ENCODE measurements at places on chromosomes 3 and 15.

GRCh38 chr15:57321973-57322601 is 54.2 kb upstream of the CGNL1 start:
- H3K36me3 ChIP-seq: no peaks in the 10 kb centered on the region
- H3K4me1 ChIP-seq: peaks cover 1% of the 10 kb centered on the region
- H3K4me3 ChIP-seq: no peak overlapping the region
- H3K27me3 ChIP-seq: no peaks in the 10 kb centered on the region
- no peak for DNase-seq

DNA sequence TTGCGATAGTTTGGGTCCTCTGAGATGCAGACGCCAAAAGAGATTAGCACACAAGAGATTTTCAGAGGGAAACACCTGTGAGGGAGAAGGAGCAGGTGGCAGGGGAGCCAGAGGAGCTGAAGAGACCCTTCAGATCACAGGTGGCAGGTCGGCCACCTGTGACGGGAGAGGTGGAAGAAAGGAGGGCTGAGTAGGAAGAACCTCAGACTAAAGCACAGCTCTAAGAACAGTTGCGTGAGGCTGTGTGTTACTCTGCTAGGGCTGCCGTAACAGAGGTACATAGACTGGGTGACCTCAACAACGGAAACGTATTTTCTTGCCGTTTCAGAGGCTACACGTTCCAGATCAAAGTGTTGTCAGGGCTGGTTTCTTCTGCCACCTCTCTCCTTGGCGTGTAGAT is 38.5 kb downstream of the C2CD4A start:
- no peaks in the 10 kb centered on the region for H3K36me3 ChIP-seq
- peaks cover 6% of the 10 kb centered on the region for H3K4me1 ChIP-seq
- no peak overlapping the region for H3K4me3 ChIP-seq
- peaks cover 14% of the 10 kb centered on the region for H3K27me3 ChIP-seq
- no peak overlapping the region for H3K27ac ChIP-seq

DNA sequence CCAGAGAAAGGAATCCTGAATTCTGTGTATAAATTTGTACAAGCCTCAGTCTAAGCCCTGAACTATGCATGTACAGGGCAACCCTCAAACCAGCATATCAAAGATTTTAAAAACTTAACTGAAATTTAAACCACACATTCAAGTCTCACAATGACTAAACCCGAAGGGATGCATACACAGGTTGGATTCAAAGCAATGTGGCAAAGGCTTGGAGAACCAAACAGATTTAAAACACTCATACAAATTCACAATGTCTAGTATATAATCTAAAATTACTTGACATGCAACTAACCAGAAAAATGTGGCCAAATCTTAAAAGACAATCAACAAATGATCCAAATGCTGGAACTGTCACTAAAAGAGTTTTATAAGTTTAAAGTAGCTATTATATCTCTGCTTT is 36.4 kb downstream of the CEP152 start:
- no peak overlapping the region for H3K27ac ChIP-seq
- no peaks in the 10 kb centered on the region for H3K27me3 ChIP-seq
- peaks cover 2% of the 10 kb centered on the region for H3K4me1 ChIP-seq
- H3K4me3 ChIP-seq: no peak overlapping the region
- DNase-seq: no peak

DNA sequence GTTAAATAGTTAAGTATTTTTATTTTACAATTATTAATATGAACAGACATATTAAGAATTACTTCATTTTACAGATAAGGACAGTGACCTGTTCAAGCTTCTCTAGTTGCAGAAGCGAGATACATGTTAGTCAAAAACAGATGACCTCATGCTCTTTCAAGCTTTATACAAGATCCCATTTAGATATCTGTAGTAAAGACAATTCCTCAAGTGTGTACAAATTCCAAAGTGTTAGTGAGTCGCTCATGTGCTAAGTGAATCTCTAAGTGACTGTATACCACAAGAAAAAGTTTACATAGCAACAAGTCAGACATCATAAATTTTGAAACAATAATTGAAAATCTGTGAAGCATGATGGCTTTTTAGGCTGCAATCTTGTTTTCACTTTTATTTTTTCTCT is 293.8 kb downstream of the ROBO1 start:
- no peaks in the 10 kb centered on the region for H3K27me3 ChIP-seq
- no peak overlapping the region for H3K4me3 ChIP-seq
- DNase-seq: no peak
- no peaks in the 10 kb centered on the region for H3K4me1 ChIP-seq

- H3K27ac ChIP-seq: peak overlapping the region; percentile 100
- peaks cover 77% of the 10 kb centered on the region for H3K36me3 ChIP-seq
- peak; percentile 57 for DNase-seq
- H3K4me1 ChIP-seq: peaks cover 35% of the 10 kb centered on the region
- no peaks in the 10 kb centered on the region for H3K27me3 ChIP-seq
Observed at GRCh38 chr15:44710236-44711095, 657 bp downstream of the PATL2 start.

GRCh38 chr3:128486681-128487537 is 6.1 kb downstream of the GATA2 start:
- no peaks in the 10 kb centered on the region for H3K36me3 ChIP-seq
- peaks cover 88% of the 10 kb centered on the region for H3K27me3 ChIP-seq
- peaks cover 45% of the 10 kb centered on the region for H3K4me1 ChIP-seq
- H3K27ac ChIP-seq: no peak overlapping the region

- peaks cover 2% of the 10 kb centered on the region for H3K4me1 ChIP-seq
- H3K36me3 ChIP-seq: no peaks in the 10 kb centered on the region
- no peak for DNase-seq
- no peaks in the 10 kb centered on the region for H3K27me3 ChIP-seq
- no peak overlapping the region for H3K27ac ChIP-seq
Observed at GRCh38 chr3:177906126-177906511, 630.1 kb upstream of the KCNMB2 start.

GRCh38 chr15:58206151-58206550 is 68.0 kb downstream of the AQP9 start:
- no peak for DNase-seq
- no peaks in the 10 kb centered on the region for H3K36me3 ChIP-seq
- no peak overlapping the region for H3K27ac ChIP-seq
- H3K27me3 ChIP-seq: peaks cover 3% of the 10 kb centered on the region

- peak within 1 kb of the TSS; percentile 15 for H3K4me3 ChIP-seq
- no peaks in the 10 kb centered on the region for H3K4me1 ChIP-seq
- H3K27ac ChIP-seq: no peak within 1 kb of the TSS
- no peaks in the 10 kb centered on the region for H3K36me3 ChIP-seq
Observed at GRCh38 chr3:50204804-50205412, at the start of gene SLC38A3. Gene SLC38A3 (plus strand): TSS chr3:50205271. CDS start chr3:50214200, 8,929 bp downstream.

DNA sequence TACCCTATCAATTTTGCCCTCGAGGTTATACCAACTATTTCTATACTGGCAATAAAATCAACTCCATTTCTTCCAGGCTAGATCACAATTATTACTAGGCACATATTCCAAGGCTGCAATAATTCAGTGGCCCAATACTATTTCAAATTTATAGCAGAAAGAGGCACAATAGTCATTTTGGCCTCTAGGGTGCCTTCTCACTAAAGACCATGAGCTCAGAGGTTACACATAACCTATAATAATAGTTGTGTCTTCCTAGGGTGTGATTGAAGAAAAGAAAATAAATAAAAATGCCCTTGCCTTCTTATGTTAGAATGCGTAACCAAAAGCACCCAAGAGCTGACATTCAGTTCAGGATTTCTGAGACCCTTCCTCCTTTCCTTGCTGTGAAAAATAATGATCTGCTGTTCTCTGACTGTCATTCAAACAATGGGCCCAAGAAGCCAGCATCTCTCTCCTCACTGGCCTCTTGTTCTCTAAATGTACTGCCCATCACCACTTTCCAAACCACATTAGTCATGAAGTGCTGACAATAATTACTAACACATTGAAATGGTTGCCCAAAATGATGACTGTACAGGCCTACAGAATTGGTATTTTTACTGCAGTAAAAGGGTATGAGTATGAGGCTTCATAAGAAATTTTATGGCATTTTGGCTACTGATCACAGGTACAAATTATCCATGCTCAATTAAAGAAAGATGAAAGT is 244.8 kb downstream of the LRRN1 start:
- no peak for DNase-seq
- no peaks in the 10 kb centered on the region for H3K27me3 ChIP-seq
- no peaks in the 10 kb centered on the region for H3K36me3 ChIP-seq
- no peak overlapping the region for H3K4me3 ChIP-seq

DNA sequence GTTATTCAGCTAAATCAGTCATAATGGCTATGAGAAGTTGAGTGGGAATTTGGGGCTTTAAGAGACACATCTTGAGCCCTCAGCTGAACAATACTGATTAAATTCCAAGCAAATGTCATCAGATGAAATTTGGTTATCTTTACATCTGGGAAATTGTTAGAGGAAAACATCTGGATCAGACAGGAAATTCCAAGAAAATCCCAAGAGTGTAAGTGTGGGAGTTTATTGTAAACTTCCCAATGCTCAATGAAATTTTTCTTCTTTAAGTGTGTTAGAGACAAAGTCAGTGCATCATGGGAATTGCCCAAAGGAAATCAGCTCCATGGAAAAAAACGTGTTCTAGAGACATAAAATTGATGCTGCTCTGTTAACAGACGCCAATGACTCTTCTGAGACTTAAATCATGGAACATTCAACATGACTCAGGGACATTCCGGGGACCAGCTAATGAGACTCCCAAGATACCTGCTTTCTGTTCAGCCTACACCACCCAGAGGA is 19.8 kb upstream of the DCLK3 start:
- H3K4me1 ChIP-seq: no peaks in the 10 kb centered on the region
- no peaks in the 10 kb centered on the region for H3K36me3 ChIP-seq
- DNase-seq: no peak
- H3K4me3 ChIP-seq: no peak overlapping the region

GRCh38 chr3:71579935-71580406 is 3.6 kb downstream of the FOXP1 start:
- no peak for DNase-seq
- peaks cover 45% of the 10 kb centered on the region for H3K4me1 ChIP-seq
- peak overlapping the region; percentile 93 for H3K4me3 ChIP-seq
- H3K36me3 ChIP-seq: peaks cover 50% of the 10 kb centered on the region
- H3K27me3 ChIP-seq: no peaks in the 10 kb centered on the region

- H3K4me1 ChIP-seq: peaks cover 1% of the 10 kb centered on the region
- H3K27ac ChIP-seq: no peak overlapping the region
- H3K36me3 ChIP-seq: no peaks in the 10 kb centered on the region
Observed at GRCh38 chr15:66898656-66899386, 166.6 kb upstream of the SMAD3 start.

DNA sequence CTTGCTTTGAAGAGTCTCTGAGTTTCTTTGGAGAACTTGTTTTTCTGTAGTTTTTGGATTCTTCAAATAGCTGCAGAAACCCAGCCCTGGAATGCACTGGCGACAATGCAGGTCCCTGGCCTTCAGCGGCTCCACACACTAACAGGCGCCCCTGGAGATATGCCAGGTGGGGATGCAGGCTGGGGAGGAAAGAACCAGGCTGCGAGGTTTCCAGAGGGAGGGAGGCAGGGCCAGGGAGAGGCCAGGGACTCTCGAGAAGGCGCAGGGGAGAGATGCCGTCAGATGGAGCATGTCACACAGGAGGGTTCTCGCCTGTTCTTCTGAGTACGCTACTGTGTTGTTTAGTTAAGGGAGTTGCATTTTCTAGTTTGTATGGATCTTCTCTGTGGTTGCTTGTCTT is 283.1 kb downstream of the GABRG3 start:
- no peaks in the 10 kb centered on the region for H3K27me3 ChIP-seq
- DNase-seq: no peak
- no peaks in the 10 kb centered on the region for H3K36me3 ChIP-seq
- no peak overlapping the region for H3K4me3 ChIP-seq
- H3K27ac ChIP-seq: no peak overlapping the region
- no peaks in the 10 kb centered on the region for H3K4me1 ChIP-seq

DNA sequence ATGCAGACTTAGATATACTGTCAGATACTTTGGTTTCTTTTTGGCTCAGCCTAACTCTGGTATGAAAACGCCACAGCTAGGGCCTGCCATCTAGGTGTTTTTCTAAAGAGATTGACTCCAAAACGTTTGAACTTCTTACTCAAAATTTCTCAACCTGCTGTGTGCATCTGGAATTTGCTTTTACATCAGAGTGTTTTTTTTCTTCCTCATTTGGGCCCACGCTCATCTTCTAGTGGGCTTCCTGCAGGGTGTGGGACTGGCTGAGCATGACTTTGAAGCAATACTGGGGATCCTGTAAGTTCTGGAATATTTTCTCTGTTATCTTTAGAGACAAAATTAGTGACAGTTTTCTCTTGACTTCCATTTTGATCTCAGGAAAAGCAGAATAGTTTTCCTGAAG is 117.8 kb downstream of the NR1D2 start:
- H3K27ac ChIP-seq: no peak overlapping the region
- no peaks in the 10 kb centered on the region for H3K36me3 ChIP-seq
- peaks cover 4% of the 10 kb centered on the region for H3K27me3 ChIP-seq

DNA sequence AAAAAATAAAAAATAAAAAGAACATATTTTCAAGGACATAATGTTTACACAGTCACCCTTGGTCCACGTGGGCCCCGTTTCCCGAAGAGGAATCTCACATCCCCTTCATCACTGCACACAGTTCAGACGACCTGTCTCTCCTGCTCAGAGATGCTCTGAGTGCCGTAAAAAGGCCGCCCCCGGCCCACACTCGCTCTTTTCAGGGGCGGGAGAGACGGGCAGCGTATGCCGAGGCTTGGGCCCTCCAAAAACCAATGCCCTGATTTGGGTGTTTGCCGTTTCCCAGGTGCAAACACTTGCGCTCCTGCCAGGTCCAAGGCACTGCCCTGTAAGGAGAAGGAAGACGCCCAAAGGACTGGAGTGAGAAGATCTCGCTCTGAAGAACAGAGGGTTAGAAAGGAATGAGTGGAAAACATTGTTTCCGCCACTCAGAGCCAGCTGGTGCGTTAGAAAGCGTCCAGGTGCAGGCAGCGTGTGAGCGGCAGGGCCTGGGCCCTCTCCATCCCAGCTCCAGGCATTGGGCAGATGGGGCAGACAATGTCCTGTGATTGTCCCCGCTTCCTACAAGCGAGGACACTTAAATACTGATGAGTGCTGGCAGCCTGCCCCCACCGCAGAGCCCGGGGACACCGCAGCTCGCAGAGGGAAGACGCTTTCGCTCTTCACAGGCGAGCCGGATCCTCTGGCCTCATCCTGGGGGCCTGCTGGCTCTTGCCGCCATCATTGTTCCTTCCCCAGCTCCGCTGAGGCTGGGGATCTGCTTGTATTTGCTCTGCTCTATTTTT is 53.2 kb downstream of the NIPA2 start:
- H3K4me1 ChIP-seq: peaks cover 5% of the 10 kb centered on the region
- H3K36me3 ChIP-seq: no peaks in the 10 kb centered on the region
- DNase-seq: no peak
- no peak overlapping the region for H3K27ac ChIP-seq
- no peaks in the 10 kb centered on the region for H3K27me3 ChIP-seq

- peak; percentile 78 for DNase-seq
- no peaks in the 10 kb centered on the region for H3K27me3 ChIP-seq
- peak overlapping the region; percentile 81 for H3K4me3 ChIP-seq
- H3K36me3 ChIP-seq: peaks cover 1% of the 10 kb centered on the region
Observed at GRCh38 chr3:107431246-107432012, 54.2 kb downstream of the CCDC54 start.

DNA sequence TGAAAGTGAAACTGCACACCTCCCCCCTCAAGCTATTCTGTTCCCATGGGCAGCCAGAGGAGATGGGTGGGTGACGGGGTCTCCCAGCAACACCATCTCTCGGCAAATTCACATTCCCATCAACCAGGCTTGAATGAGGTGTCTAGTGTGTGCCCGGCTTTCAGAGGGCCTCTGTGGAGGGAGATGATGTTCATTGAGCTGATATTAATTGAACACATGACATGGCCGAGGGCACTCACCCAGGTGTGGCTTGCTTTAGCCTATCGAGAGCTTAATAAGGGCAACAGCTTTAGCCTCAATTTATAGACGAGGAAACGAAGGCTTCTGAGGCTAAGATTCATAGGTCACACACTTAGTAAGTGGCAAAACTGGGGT is 288.0 kb downstream of the UACA start:
- H3K36me3 ChIP-seq: no peaks in the 10 kb centered on the region
- H3K27ac ChIP-seq: no peak overlapping the region
- peaks cover 42% of the 10 kb centered on the region for H3K4me1 ChIP-seq
- peak; percentile 33 for DNase-seq
- peaks cover 77% of the 10 kb centered on the region for H3K27me3 ChIP-seq
- no peak overlapping the region for H3K4me3 ChIP-seq
